ENCODE measurements at places on chromosomes 7 and 10.

- DNase-seq, result no peak
Measured at GRCh38 chr10:84176836-84177474, 3.4 kb downstream of the GPR15LG start.

- DNase-seq, result no peak
Measured at GRCh38 chr10:121188005-121188404, 336.8 kb downstream of the WDR11 start.

- no peak for DNase-seq
Measured at GRCh38 chr7:151768805-151769187, 108.1 kb downstream of the PRKAG2 start.

DNA sequence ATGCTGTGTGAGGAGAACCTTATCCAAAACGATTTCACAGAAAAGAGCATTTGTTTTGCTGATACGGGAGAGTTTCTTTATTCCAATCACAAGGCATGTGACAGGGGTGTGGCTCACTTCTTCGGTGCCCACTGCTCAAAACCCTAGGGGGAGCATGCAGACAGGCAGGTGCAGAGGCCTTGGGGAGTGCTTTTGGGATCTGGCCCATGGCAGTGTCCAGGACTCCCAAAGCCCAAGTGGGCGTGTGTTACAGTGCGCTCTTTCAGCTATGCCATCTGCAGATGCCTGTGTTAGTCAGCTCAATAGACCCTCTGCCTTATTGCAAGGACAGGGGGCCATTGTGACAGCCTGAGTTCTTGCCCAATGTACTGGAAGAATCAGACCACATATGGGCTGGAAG is 94.8 kb downstream of the CSTF2T start:
- no peak for DNase-seq

DNA sequence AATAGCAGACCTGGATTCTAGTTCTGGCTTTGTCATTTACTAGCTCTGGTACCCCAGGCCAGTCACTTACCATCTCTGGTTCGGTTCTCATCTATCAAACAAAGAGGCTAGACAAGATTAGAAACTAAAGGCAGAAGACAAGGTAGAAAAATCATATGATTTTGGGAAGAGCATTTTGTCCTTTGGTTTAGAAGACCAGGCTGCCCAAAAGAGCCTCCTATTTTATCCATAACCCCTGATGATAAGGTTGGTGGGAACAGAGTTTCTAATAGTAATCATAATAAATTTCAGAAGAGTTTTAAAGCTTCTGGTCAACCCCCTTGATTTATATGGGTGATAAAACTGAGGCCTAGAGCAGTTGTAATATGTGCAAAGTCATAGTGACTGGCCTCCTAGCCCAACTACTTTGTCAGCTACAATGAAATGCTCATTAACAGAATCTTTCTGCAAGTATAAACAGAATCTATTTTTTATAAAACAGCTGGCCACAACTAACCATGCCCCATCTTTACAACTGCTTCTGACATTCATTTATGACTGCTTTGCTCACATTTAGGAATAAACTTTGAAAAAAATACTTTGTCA is 23.4 kb downstream of the COX15 start:
- DNase-seq, result no peak
